ENCODE measurements at places on chromosomes 3 and 15.

DNA sequence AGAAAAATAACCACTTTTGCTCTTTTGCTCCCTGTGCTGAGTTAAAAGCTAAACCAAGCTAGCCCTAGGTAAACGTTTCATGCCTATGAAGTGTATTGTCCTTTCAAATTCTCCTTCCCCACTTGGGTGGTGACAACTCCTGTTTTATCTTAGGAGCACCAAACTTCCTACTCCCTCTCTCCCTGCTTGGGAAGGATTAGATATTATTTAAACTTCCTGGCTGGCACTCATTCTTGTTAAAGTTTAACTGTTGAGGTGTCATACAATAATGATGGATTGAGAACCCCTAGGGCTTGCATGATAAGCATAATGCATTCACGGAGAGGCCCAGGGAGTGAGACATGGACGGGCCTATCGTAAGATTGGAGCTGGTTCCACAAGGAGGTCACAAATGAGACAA lies 29.5 kb downstream of the B4GALT4 start:
- no peak for DNase-seq

DNA sequence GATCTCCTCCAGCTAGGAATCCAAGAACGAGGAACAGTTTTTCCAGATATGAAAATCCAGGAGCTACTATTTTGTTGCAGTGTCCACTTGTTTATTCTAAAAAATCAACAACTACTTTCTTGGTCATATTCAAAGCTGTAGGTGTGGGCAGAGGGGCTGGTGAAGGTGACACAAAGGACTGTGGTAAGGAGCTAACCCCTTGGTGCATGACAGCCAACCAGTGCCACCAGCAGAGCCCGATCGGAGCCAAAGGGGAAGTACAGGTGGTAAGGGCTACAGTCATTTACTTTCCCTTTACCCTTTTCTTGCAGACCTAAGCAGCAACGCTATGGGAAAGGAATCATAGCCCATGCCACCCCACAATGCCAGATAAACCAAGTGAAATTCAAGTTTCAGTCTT lies 30.7 kb downstream of the PLA1A start:
- no peak for DNase-seq

- DNase-seq, result no peak
Observed at GRCh38 chr3:53773021-53773436, 73.2 kb downstream of the CHDH start.

- no peak for DNase-seq
Observed at GRCh38 chr3:14839236-14839635, 20.5 kb downstream of the FGD5 start.

All from LNCaP clone FGC (cell line).